ENCODE measurements at places on chromosomes 3 and 15.

- no peak for DNase-seq
These were observed 29.3 kb upstream of the SLCO3A1 start for GRCh38 chr15:91824256-91824655.

- DNase-seq = no peak
These were observed 1159.6 kb upstream of the EPHA6 start for GRCh38 chr3:95654570-95655362.

DNA sequence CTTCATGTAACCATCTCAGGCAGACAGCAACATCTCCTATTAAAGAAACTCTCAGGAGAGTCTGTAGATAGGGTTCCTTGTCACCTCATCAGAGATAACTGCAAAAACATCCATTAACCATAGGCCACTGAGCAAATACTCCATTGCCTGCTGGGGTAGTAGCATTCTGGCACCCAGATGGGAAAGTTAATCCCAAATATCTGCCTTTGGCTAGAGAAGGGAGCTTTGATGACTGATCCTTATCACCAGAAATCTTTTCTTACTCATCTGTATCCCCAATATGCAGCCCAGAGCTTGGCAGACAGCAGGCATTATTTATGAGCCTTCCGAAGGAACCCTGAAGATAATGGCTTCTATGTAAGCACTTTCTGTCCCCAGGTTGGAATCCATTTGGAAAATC lies 173.1 kb downstream of the MFSD1 start:
- DNase-seq = no peak

DNA sequence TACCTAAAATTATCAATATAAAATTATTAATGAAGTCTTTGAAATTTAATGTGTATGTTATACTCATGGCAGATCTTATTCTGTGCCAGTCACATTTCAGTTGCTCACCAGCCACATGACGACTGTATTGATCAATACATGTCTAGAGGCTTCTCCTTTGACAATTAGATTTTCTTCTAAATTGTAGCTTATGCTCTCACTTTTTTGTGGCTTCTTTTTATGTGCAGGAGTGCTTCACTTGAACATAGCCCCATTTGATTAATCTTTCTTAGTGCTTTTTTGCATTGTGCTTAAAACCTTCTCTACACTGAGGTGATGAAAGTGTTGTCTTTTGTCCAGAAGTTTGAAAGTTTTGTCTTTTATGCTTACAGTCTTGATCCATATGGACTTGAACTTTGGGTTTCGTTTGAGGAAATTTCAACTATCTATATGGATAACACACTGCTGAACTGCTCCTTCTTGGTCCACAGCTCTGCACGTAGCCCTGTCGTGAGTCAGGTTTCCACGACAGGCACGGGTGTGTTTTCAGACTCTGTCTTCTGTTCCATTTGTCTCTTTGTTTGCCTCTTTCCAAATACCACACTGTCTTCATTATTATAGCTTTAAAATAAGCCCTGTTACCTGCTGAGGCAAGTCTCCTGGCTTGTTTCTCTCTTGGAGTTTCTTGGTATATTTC lies 393.9 kb upstream of the CFAP20DC start:
- DNase-seq = no peak

- DNase-seq = no peak
These were observed 308.7 kb downstream of the CHST2 start for GRCh38 chr3:143428294-143428693.

DNA sequence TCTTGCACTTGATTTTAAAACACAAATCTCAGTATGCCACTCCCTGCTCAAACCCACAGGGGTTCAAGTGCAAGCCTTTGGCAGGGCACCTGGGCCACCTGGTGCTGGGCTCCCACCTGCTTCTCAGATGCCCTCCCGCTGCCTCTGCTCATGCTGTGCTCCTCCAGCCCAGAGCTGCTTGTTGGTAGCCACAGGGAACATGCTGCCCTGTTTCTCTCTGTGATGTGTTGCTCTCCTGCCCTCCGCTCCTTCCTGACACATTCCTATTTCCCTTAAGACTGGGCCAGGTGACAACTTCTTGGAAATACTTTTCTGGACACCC lies 27.1 kb upstream of the KY start:
- DNase-seq = no peak

- DNase-seq = peak; percentile 43
These were observed 129.4 kb downstream of the LRRK1 start for GRCh38 chr15:101048581-101049030.

DNA sequence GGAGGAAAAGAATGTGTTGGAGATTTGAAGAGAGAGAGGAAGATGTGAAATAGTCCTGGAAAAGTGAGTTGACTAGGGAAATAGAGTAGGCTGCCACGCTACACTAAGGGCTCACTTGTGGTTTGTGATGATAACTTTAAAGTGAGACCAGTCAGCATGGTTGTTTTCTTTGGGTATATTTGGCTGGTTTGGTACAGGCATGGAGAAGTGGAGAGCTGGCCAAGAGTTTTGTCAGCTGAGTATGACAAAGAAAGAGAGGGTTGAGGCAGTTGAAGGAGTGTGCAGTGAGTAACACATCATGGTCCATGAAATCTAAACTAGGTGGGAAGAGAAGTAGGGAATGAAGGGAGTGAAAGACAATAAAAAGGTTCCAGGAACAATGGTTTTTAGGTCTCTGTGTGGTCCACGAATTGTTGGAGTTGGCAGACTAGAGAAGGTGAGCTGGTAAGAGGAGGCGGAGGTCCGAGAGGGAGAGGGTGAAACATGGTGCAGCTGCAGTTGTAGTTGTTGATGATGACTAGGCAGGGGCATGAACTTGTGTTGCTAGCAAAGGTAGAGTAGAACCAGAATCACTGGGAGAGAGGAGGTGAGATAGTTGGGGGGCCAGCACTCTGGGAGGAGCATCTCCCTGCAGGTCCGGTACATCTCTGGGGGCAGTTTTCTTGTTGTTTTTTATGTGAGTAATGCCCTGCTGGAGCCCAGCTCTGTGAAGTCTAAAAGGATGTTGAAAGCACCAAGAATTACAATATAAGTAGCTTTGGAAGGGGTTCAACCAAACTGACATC lies 21.0 kb downstream of the ZNF80 start:
- no peak for DNase-seq

- DNase-seq = no peak
These were observed 852.3 kb upstream of the ALCAM start for GRCh38 chr3:104514371-104514770.

DNA sequence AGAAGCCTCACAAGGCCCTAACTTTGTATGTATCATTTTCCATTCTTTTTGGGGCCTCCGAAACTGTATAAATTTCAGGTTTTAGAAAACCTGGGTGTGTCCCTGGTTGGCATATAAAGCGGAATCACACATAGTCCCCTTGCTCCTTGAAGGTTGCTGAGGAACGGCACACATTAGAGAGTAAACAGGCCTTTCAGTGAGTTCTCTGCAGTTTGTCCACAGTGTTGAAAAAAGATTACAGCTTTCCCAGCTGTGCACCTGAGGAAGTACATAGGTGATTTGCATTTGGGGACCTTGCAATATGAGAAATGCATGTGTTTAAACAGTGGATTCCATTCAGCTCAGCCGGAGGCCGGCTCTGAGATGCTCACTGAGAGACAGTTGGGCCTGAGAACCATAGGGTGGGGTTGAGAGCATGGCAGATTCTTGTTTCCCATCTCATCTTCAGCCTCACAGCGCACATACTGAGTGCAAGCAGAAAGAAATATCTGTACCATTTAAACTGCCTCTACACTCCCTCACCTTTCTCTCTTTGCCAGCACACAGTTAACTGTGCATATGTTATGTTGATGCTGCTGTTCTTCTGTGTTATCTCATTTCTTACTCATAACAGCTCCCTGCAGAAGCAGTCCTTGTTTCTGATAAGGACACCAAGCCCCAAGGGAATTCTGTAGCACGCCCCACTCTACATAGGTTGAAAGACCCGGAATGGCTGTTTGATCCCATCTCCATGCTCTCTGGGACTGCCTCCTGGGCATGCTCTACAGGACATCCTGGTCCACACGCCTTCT lies 60.4 kb downstream of the BOC start:
- no peak for DNase-seq

GRCh38 chr3:99601515-99601914 lies 36.9 kb upstream of the COL8A1 start:
- no peak for DNase-seq

- DNase-seq = no peak
These were observed 15.2 kb downstream of the PLA2G4B start for GRCh38 chr15:41853831-41854230.

GRCh38 chr3:77296527-77296926 lies 256.6 kb downstream of the ROBO2 start:
- no peak for DNase-seq

DNA sequence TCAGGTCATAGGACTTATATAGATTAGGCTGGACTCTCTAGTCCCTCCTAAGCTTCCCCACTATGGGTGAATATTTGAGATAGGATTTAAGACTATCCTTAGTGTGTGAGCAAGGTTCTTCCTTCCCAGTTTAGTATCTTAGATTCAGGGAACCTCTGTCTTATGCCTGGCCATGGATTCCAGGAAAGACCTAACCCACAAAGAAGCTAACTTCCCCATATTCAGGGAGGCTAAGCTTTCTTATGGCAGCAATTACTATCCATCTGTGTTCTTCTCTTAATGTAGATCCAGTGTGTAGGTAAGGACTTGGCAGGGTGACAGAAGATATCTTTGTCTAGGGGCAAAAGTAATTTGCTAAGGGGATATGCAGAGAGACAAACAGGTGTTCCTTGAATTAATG lies 25.5 kb upstream of the PIK3R4 start:
- DNase-seq = no peak

DNA sequence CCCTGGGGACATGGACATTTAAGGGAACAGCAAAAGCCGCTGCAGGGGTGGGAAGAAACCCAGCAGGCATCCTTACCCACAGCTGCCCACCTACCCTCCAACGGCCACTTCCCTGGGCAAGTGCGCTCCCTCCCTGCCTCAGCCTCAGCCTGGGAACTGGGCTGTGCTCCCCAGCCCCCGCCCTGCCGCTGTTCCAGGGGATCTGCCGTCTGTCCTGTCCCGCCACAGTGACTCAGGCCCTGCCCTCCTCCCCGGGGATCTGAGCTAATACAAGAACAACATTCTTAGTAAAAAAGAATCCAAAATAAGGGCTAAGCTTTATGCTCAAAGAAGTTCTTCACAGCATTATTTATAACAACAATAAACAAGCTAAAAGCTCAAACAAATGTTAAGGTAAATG lies 7.4 kb upstream of the IQSEC1 start:
- no peak for DNase-seq

- no peak for DNase-seq
These were observed at the start of gene BCL2A1 for GRCh38 chr15:79970624-79971434. TSS of gene BCL2A1 (minus strand) at chr15:79971196. CDS start at chr15:79971119, 77 bp downstream.

DNA sequence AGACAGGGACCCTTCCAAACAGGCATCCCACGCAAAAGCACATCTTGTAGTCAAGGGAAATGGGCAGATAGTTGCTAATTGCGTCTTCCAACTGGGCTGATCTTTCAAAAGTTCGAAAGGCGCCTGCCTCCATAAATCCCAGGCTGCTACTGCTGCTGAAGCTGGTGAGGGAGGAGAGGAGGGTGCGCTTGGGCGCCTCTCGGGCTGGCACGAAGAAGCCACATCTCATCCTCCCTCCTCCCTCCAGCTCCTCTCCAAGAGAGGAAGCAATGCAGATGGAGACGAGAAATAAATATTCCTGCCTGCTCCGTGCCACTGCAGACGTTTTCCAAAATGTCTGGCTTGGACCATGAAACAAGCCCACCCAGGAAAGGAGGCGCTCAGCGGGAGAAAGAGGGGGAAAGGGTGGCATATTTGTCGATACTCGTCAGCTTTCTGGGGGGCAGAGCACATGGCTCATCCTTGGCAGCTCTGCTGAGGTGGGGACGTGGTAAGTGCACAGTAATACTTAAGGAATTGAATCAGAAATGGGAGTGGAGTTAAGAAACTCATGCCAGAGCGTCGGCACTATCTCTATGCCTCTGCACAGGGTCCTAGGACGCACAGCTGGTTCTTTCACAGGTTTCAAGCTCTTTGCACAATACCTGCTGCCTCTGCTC lies 88.9 kb upstream of the FEZF2 start:
- DNase-seq = no peak

GRCh38 chr3:155984791-155985417 lies 114.5 kb downstream of the GMPS start:
- no peak for DNase-seq

DNA sequence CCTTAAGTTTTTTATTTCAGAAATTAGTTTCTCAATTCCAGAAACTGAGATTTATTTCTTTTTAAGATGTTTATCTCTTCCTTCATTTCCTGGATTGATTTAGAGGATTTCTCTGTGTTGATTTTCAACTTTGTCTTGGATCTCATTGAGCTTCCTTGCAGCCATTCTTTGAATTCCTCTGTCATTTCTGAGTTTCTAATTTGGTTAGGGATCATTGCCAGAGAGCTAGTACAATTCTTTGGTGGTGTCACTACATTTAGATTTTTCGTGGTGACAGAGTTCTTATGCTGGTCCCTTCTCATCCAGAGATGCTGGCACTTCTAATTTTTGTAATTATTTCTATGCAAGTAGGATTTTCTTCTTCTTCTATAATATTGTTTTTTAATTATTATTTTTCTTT lies 691.1 kb upstream of the NAALADL2 start:
- no peak for DNase-seq

DNA sequence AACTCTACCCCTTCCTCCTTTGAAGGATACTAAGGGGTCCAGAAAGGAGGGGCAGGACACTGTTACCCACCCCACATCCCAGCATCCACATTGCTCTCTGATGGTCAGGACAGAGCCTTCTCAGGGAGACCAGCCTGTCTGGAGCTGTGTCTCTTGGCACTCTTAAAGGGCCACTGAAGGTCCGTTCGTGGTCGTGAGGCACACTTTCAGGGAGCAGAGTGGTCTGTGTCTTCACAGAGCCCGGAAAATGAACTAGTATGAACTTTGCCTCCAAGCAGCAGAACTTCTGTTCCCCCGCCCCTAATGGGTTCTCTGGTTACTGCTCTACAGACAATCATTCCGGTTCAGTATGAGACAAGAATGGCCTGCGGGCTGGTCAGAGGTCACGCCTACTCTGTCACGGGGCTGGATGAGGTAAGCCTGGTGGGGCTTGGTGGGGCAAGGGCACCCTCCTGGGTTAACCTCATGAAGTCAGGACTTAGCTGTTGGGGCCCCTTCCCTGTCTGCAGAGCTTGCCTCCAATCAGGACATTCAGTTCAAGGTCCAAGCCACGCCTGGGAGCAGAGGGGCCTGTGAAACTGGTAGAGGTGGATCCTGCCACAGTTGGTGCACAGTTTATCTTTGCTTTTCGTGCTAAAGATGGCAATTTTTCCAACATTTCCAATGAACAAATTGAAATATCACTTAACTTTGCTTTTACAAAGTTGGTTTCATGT lies 33.2 kb downstream of the CAPN3 start:
- no peak for DNase-seq

GRCh38 chr15:35260941-35261340 lies 175.8 kb upstream of the NANOGP8 start:
- DNase-seq = no peak

DNA sequence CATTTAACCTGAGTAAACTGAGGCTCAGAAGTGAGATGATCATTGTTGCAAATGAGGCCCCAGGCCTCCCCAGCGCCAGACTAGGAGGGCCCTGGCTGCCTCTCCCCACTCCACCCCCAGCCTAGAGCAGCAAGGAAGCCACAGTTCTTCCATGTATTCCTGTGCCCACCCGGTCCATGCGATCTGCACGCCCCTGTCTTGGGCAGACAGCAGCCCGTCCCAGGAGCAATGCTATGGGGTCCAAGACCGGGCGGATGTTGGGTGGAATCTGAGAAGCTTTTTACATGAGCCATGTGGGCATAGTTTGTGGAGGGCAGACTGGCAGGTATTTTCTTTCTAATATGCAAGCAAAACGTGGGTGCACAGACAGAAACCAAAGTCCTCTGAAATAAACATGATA lies 15.1 kb downstream of the SH2D7 start:
- no peak for DNase-seq

- DNase-seq = no peak
These were observed 303.2 kb upstream of the SOX14 start for GRCh38 chr3:137460944-137461343.

All from right lobe of liver (tissue), 6 donors.